ENCODE measurements at places on chromosomes 5 and 9.
A peak's percentile ranks its signal among the peaks of the same experiment; 100 is the strongest.

GRCh38 chr5:3320317-3320875 is 275.2 kb upstream of the IRX1 start:
- DNase-seq, result no peak

- no peak for DNase-seq
Measured at GRCh38 chr9:90107040-90107725, 502.4 kb downstream of the GADD45G start.

- DNase-seq, result no peak
Measured at GRCh38 chr9:107221321-107221720, 61.8 kb upstream of the RAD23B start.

GRCh38 chr5:133865113-133865512 is 103.3 kb downstream of the C5orf15 start:
- DNase-seq, result no peak

DNA sequence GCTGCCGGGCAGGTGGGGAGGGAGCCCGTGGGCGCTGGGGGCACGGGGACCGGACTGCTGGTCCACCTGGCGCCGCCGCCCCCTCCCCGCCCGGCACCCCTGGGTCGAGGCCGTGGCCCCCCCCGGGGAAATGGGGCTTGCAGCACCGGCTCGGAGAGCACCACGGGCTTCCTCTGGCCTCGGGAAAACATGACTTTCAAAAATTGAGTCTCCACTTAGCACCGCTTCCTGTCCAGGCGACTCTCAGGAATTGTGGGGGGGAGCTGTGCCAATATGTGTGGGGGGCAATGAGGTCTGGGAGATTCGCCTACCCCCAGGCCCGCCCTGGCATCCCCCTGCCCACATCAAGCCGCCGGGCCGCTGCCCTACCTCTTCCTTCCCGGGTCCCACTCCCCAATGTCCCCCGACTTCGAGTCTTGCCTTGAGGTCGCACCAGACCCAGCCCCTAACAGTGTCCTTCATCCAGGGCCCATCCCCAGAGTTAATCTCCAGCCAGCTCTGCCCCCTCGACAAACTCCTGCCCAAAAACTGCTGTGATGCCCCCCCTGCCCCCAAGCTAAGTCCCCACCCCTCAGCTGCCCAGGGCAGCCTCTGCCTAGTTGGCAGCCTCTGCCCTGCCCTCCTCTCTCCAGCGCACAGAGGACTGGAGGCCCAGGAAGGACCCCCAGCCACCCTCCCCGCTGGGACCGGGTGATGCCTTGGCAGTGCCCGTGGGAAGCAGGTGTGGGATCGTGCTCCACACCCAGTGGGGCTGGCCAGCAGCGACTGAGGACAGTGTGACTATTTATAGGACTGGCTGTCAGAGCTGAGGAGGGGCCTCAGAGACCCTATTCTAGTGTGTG is 3.9 kb downstream of the EGFL7 start:
- DNase-seq, result no peak

DNA sequence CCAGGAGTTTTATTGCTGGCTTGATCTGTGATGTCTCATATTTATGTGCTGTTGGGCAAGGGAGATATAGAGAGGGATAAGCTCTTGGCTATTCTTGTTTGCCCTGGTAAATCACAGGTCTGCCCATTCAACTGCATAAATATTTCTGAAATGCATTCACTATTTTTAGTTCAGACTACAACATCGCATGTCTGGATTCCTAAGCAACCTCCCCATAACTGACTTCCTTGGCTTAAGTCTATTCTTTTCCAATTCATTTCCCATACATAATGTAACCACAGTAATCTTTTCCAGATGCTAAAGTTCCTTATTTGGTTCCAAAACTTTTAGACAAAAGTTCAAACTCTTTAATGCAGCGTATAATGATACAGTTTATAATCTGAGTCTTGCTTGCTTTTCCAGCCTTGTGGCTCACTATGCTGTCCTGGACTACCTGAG is 321.4 kb upstream of the ACTBL2 start:
- no peak for DNase-seq

- peak; percentile 94 for DNase-seq
Measured at GRCh38 chr5:151080613-151081430, at the start of gene TNIP1. TSS of gene TNIP1 (minus strand) at chr5:151081034. CDS start at chr5:151065095, 15,939 bp downstream.

DNA sequence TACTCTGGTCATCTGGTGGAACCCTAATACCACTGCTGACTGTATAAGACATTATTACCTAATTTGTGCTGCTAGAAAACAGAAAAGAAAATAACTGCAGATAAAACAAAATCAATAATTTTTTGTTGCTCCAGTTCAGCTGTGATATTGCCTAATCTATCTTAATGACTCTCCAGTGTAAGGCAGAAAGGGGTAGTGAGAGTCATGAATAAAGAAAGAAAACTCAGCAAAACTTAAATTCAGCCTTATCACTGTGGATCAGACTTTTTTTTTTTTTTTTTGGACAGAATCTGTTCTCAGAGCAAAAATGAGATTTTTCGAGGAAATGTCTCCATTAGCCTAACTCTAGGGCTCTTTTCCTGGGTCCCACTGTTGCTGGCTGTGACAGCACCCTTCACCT is 1.1 kb upstream of the DOCK2 start:
- DNase-seq, result no peak

GRCh38 chr9:81686614-81687520 is 2.5 kb downstream of the TLE1 start:
- peak; percentile 55 for DNase-seq

DNA sequence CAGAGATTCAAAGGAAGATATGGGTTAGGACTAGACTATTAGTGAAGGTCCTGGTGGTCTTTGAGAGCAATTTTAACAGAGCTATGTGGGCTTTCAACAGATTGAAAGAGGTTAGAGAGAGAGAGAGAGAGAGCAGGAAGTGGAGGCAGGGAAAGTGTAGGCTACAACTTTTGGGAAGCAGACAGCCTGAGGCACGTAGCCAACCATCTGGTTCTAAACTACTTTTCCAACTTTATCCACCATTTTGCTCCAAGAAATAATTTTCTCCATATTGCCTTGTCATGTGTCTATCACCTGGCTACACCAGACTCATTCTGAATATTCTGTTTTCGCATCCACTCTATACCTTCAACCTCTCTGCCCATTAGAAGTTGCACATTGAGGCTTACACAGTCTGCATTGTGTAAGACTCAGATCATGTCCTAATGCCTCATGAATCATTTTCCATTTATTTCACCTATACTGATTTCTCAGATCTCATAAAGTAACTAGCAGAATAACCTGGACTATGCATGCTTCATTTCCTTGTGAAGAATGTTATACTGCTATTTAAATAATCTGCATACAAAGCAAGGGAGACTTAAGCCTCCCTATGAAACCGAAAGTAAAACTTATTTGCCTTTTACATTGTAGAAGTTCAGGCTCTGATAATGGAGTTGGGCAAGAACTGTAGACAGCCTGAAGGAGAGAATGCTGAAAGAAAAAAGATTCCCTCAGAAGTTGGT is 235.6 kb downstream of the ELAVL2 start:
- DNase-seq, result peak; percentile 2

DNA sequence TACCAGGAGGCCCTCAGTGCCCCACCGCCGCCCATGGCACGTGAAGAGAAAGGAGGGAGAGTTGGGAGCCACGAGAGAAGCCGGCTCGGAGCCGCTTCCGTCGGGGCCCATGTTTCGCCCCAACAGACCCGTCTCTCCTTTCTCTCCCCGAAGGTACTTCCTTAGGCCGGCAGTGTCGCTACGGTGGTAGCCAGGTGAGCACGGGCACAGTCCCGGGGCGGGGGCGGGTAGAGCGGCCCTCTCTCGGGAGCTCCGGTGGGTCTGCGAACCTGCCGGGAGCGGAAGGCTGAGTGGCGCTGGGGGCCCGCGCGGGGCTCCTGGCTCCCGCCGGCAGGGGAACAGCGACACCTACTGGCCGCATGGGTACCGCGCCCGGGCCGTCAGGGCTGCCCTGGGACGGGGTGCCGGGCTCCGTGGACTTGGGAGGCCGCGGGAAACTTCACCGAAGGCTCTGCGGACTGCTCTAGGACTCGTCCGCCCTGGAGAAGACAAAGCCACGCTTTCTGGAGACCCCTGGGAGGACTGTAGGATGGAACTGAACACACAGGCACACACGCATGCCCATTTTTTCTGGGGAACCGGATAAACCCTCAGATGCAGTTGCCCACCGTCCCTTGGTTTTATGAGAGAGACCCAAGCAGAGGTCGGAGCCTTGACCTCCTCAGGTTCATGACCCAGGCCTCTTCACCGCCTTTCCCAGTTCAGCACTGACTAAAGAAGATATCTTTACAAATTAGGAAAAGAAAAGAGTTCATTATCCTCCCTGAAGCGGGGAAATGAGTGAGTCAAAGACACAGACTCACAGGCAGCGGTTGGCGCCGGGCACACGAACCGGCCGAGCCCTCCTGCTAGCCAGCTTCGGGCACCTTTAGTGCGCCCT is 202.5 kb downstream of the MEF2C start:
- DNase-seq, result peak; percentile 60

GRCh38 chr9:134185536-134186011 is 21.2 kb upstream of the RNU6ATAC start:
- DNase-seq, result no peak

DNA sequence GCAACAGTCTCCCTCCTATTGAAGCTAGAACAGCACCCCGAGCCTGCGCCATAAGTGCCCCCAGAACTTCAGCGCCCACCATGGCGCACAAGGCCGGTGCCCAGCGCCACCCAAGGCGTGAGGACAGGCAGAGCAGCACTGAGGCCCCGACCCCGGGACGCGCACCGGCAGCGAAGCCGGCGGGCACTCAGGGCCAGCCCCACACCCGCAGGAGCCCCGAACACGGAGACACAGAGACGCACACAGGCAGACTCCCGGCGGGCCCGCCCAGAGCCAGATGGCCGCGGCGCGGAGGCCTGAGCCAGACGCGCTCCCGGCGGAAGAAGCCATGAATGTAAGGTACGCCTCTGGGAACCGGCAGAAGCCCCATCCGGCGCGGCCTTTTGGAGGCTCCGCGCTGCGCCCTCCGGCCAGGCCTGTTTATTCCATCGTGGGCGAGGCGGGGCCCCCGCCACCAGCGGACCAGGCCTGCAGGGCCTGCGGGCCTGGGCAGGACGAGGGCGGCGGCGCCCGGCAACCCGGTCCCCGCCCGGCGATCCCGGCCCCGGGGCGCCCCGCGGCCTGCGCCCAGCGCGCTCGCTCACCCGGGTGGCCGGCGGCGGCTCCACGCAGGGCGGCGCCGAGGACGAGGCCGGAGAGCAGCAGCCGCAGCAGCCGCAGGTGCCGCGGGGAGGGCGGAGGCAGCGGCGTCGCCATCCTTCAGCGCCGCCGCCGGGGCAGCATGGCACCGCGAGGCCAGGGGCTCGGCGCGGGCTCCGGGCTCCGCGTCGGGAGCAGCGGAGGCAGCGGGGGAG is 486 bp downstream of the NPDC1 start:
- DNase-seq, result no peak

DNA sequence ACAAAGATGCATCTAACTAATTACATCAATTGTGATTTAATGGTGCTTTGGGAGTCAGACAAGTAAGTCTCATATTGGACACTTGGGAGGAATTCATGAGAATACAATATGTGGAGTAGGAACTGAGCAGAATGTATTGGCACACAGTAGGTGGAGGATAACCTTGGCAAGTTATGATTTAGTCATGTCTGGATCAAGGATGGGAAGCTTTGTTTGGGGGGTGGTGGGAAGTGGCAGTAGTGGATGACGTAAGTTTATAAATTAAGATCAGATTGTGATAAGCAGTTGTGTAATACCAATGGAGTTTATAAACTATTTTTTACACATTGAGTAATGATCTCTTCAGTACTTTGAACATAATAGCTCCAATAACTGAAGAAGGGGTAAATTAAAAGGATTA is 67.0 kb downstream of the SGCD start:
- no peak for DNase-seq

GRCh38 chr9:21413151-21413550 is 4.2 kb downstream of the IFNA8 start:
- no peak for DNase-seq

DNA sequence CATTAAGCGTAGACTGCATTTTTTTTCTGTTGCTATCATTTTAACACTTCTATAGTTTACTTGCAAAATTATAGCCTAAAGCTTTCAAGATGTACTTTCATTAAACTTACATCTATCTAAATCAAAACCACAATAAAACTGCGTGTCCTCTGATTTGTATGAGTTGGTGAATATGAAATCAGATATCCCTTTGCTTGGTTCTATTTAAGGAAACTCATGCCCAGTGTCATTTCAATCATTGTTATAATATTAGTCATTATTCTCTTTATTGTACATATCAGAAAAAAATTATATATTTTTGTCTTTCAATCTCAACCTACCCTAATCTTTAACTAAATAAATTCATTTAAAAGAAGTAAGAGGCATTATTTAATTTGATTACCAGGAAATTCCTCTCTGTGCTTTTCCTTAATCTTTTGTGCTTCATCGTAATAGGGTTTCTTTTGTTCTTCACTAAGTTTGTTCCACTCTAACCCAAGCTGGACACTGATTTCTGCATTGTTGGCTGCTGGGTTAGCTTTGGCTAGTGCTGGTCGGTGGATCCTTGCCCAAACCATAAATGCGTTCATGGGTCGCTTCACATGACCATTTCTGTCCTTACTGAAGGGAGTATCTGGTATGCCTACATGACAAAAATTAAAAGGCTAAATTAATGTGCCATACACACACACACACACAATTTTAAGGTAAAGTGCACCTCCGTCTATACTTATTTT is 3.8 kb downstream of the SOX30 start:
- DNase-seq, result no peak

DNA sequence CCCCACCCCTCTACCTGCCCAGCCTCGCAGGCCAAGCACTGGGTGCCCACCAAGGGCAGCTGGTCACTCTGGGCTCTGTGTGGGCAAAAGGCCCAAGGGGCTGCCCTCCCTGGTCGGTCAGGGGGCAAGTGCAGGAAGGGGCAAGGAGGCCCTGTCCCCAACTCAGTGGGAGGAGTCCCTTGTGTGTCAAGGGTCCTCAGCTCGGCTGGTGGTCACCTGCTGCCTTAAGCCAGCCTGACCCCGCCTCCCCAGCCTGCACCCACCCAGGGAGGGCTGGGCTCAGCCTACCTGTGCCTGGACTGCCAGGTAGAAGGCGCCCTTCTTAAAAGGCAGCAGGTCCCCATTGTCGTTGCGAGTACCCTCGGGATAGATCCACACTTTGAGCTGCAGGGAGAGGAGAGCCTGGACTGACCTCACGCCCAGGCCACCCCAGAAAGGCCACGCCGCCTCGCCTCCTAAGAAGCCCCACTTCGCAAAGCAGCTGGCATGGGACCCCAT is 10.9 kb downstream of the AGPAT2 start:
- DNase-seq, result no peak

DNA sequence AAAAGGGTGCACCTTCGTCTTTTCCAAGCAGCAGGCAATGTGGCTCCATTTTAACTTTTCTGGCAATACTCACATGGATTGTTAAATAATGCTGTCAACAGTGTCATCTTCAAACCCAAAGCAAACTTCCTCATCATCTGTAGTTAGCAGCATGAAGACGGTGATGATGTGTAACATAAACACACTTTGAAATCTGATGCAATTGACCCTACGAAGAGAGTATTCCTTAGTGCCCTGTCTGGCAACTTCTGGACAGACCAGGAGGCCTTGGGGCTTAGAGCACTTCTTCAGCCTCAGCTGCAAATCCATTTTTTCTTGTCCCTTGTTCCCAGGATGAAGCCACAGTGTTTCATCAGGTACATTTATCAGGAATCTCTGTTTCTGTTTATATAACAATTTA is 149.1 kb downstream of the GHR start:
- no peak for DNase-seq
